CD4-positive, CD25-positive, alpha-beta regulatory T cell (primary cell): ENCODE measurements at places on chromosomes 1 and 21.

GRCh38 chr1:39690225-39690624 is 1.0 kb downstream of the HPCAL4 start:
- DNase-seq = no peak

DNA sequence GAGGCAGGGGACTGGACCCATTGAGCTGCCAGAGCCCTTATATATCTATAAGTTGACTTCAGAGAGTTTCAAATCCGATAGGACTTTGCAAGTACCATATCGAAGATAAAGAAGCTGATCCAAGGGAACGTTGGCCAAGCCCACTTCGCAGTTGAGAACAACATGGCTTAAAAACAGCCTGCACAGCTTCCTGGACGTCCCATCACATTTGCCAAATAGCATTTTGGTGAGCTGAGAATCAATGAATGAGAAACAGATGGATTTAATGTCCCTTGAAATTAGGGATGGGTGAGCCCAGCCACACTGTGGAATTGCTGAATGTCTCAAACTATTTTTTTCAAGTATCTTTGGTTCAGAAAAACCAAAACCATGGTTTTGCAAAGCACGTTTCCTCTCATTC is 64.8 kb downstream of the KCNJ15 start:
- no peak for DNase-seq

DNA sequence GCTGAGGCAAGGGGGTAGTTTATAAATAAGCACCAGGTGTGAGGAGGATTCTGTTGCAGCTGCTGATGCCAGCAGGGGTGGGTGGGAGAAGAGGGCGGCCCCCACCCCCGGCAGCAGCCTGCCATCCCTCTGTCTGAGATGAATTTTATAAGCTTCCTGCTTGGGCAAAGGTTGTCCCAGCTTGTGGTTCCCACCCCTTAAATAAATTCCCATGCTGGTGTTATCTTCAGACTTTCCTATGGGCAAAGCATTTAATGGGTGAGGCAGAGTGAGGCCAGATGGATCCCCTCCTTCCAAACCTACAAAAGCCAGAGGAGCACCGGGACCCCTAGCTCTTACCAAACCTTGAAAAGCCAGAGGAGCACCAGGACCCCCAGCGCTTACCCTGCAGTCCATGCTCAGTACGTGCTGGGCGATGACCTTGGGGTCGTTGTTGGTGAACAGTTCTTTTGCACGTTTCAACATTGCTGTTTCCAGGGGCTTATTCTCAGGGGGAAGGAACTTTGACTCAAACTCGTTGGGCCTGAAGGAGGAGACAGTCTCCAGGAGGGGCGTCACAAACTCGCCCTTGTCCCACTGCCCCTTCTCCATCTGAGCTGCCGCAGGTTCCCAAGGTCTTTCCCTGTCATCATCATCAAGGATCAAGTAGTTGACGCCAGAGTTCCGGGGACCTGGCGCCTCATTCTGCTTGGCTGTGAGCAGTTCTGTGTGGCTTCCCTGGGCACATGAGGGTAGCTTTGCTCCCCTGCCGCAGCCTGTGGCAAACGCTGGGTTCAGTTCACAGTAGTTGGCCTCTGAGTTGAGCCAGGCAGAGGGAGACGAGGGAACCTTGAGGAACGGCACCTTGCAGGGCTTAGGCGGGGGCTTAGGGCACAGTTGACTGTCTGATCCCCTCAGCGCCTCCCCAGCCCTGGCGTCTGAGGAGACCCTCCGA is 99.5 kb downstream of the BCAR3 start:
- no peak for DNase-seq

DNA sequence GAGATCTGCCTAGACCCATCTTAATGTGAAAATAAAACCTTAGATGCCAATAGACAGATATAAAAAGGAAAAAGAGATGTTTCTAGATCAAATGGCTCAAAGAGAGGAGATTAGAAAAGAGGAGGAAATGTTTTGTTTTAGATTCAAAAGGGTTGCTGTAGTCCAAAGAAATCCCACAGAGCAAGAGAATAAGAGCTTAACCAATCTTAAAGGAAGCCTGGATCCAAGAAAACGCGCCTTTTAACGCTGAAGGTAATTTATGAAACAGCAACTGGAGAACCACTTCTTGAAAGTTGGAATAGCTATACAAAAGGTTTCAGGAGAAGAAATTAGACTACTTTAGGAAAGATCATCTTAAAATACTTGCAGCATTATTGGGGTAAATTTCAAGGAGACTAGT is 298.8 kb downstream of the BRINP2 start:
- no peak for DNase-seq

- DNase-seq = no peak
These were observed 7.6 kb downstream of the ADGRB2 start for GRCh38 chr1:31756578-31756977.

- no peak for DNase-seq
These were observed 182.0 kb downstream of the DUSP10 start for GRCh38 chr1:221559911-221560310.

DNA sequence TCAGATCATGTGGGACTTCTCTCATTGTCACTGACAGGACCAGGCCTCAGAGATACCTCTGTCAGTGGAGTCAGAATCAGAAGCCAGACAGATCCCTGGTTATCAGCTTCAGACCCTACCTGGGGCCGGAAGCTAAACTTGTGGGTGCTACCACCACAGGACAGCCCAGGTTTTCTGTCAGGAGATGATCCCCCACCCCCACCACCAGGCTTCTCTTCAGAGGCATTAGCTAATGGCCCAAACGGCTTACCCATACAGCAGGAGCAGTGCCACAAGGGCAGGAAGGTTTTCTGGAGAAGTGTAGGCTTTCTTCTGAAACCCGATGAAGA is 105.5 kb downstream of the ABCA4 start:
- no peak for DNase-seq

GRCh38 chr1:183319051-183319450 is 99.1 kb downstream of the NMNAT2 start:
- no peak for DNase-seq

DNA sequence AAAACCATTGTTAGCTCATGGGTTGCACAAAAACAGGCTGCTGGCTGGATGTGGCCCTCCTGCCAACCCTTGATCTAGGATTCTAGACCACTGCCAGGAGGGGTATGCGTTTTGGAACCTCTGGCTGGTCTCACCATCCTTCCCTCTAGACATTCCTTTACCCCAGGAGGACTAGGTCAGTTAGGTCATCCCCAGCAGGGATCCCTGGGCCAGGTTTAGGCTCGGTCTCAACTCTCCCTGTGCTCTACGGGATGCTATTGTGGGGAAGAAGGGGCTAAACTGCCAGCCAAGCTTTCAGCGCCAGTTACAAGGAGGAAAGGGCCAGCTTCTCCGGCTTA is 22.7 kb downstream of the SLC2A1 start:
- DNase-seq = no peak

DNA sequence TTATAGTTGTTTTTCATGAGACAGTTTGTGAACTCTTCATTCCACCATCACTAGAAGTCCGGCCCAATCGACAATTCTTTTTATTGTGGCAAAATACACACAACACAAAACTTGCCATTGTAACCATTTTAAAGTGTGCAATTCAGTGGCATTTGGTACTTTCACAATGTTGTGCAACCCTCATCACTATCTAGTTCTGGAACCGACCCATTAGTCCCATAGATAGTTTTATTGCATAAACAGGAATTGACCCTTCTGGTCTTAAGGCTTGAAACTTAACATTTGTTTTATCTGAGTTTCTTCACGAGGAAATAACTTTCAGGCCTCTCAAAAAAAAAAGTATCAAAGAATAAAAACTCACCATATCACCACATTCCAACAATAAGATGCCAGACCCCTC is 8.8 kb upstream of the PPIE start:
- DNase-seq = no peak
